ENCODE measurements at places on chromosomes 1 and 21.

GRCh38 chr1:30909365-30910068 is 959 bp upstream of the SDC3 start:
- DNase-seq: no peak

GRCh38 chr1:6256645-6257044 is 4.3 kb downstream of the GPR153 start:
- no peak for DNase-seq

GRCh38 chr21:16243396-16243795 is 513.6 kb downstream of the USP25 start:
- no peak for DNase-seq

DNA sequence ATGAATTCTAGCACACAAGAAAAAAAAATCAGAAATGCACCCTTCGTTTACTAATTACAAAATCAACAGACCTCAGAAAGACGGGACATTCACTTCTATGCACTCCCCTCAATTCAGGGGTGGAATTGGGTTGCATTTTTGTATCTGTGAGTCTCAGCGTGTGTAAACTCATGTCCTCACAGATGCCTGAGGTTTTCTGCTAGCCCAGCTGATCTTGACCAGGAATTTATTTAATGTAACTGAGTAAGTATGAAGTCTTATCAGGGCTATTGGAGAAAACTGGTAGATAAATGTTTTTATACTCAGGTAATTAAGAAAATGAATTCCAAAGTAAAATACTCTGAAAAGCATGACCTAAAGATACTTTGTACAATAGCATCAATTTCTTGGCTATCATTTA is 167.7 kb downstream of the RUNX1 start:
- no peak for DNase-seq

- DNase-seq: no peak
Observed at GRCh38 chr1:113886417-113887401, 672 bp downstream of the BCL2L15 start.

DNA sequence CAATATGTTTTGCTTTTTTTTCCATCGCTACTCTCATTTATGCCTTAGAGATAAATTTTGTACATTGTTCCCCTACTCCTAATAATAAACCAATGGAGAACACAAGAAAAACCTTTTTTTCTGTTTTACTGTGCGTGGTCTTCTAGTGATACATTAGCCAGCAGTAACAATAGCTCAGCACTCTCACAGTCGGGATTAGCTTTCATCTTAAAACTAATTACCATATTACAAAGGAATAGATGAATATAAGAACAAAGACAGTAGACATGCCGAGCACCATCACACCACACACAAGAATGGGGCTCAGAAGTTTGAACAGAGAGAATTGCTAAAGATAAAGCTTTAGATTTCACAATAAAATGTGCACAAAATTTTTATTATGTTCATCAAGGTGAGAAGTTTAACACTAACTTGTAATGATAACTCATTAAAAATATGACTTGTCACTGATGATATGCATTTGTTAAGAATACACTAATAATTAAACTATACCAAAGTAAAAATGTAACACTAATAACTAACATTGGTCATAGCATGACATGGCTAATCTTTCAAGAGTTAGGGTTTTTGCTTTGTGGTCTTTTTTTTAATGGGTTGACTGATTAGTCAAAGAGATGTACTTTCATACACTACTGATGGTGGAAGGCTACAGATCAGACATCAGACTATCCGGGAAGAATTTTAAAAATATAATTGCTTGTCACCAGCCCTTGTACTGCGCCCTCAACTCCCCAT is 61.8 kb downstream of the EXTL2 start:
- no peak for DNase-seq

GRCh38 chr1:119885903-119886783 is 10.2 kb downstream of the ADAM30 start:
- peak; percentile 40 for DNase-seq

DNA sequence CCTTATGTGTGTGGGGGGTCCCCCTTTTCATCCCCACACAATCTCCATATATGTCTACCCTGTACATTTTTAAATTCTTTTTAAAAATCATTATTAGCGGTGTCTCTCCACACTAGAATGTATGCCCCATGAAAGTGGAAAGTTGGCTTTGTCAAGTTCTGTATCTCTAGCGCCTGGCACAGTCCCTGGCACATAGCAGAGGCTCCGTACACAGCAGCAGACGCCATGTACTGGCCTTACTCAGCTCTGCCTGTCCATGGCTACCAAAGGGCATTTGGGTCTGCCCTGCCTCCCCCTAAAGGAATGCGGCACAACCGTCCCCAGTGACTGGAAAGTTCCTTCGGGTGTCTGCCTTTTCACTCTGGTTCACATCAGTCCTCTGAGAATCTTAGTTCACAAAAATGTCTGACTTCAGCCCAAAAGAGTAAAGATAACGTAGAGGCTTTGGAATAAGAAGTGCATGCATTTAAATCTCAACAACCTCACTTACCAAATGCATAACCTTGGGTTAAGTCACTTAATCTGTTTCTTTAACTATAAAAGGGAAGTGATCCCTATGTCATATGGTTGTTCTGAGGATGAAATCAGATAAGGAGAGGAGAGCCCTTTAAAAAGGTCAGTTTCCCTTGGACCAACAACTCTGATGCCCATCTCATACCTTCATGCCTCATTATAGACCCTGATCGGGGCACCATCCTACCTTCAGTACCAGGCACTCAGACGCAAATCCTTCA is 61.1 kb downstream of the CD46 start:
- DNase-seq: no peak

- DNase-seq: no peak
Observed at GRCh38 chr1:15985611-15986297, 9.9 kb upstream of the ZBTB17 start.

DNA sequence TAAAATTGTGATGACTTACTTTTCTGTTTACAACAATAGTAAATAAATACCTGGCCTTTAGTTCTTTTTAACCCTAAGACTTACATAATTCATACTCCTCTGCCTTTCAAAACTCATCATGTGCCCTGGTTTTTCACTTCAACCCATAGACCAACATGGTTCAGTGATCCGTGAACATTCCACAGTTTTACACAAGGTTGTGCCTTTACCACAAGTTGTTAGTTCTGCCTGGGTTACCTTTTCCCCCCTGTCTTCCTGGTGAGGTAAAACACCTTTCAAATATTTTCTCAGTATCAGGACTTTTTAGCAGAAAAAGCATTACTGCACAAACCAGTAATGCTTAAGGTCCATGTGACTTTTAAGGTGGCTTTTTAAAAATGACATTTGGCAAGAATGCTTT is 1466.4 kb downstream of the PLA2G4A start:
- no peak for DNase-seq

- DNase-seq: no peak
Observed at GRCh38 chr1:220186752-220187151, 85.5 kb downstream of the RAB3GAP2 start.

DNA sequence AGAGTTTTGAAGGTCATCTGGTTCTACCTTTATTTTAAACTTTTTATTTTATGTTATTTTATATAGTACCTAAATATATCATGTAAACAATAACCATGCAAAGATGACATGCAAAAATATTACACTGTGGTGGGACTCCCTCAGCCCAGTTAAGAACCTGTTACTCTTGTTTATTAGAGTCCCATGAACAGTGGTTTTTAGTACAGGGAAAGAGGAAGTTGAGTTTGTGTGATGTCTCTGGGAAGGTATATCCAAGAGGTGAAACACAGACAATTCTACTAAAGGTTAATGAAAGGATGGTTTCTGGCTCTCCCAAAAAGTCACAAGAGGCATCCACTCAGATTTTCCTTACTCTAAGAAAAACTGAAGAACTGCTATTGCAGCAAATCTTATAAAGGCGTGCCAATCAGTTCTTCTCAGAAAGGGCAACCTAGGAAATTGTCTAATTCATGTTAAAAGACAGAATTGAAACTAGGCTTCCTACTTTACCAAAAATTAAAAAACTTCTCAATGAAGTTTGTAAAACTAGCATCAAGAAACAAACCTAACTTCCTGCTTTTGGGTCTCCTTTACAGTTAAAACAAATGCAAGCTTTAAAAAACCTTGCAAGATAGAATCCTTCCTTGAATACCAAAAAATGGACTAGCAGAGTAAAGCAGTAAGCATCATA is 19.9 kb downstream of the GFI1 start:
- DNase-seq: no peak
